DND-41 (cell line): ENCODE measurements at places on chromosomes 1 and 21.

- H3K4me1 ChIP-seq = no peaks in the 10 kb centered on the region
- no peaks in the 10 kb centered on the region for H3K27me3 ChIP-seq
- H3K27ac ChIP-seq = no peak overlapping the region
- DNase-seq = no peak
- H3K4me3 ChIP-seq = no peak overlapping the region
Observed at GRCh38 chr1:1554926-1555915, 14.8 kb upstream of the TMEM240 start.

- H3K4me3 ChIP-seq = no peak overlapping the region
- no peak for DNase-seq
- H3K27ac ChIP-seq = no peak overlapping the region
- H3K4me1 ChIP-seq = no peaks in the 10 kb centered on the region
- no peaks in the 10 kb centered on the region for H3K36me3 ChIP-seq
- no peaks in the 10 kb centered on the region for H3K27me3 ChIP-seq
Observed at GRCh38 chr1:185268352-185268751, 48.7 kb downstream of the IVNS1ABP start.

- no peaks in the 10 kb centered on the region for H3K4me1 ChIP-seq
- H3K27ac ChIP-seq = no peak overlapping the region
- no peak for DNase-seq
- no peaks in the 10 kb centered on the region for H3K27me3 ChIP-seq
- H3K36me3 ChIP-seq = no peaks in the 10 kb centered on the region
Observed at GRCh38 chr1:187763976-187764375, 935.2 kb downstream of the PLA2G4A start.

DNA sequence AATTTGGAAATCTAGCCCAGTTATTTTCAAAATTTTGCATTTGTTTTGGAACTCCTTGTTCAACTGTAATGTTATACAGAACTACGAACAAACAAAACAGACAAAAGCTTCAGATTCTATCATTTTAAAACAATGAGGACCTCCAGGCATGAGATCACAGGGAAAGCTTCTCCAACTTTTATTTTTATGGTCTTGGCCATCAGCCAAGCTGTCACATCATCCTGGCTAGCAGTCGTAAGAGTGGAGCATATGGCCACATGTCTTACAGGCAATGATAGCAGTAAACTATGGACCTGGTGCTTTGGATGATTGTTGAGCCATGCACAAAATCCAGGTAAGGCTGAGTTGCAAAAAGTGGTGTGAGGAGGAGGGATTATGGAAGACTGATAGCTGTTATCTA is 299.6 kb downstream of the LMX1A start:
- H3K4me1 ChIP-seq = no peaks in the 10 kb centered on the region
- H3K27ac ChIP-seq = no peak overlapping the region
- H3K27me3 ChIP-seq = no peaks in the 10 kb centered on the region

DNA sequence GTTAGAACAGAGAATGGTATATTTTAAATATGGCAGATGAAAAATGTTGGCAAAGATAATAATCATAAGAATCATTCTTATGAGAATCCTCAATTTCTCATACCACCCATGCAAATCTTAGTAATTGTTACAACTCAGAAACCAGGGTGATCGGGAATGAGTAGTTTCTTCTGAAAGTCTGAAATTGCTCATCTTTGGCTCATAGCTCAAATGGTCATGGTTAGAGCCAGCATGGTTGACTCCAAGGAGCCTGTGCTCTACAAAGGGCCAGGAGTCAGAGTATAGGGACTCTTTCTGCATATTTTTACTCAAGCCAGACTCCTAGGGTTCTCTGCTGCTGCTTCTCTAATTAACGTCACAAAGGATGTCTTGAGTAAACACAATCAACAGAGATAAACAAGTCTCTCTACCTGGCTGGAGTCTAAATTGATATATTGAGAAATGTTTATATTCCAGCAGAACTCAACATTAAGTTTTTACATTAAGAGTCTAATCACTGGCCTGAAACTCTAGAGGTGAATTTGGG is 1.9 kb upstream of the ETV3 start:
- peaks cover 14% of the 10 kb centered on the region for H3K36me3 ChIP-seq
- peaks cover 10% of the 10 kb centered on the region for H3K27me3 ChIP-seq

- no peak for DNase-seq
- H3K27me3 ChIP-seq = no peaks in the 10 kb centered on the region
- H3K4me3 ChIP-seq = no peak overlapping the region
- H3K4me1 ChIP-seq = no peaks in the 10 kb centered on the region
Observed at GRCh38 chr1:221350091-221350490, 391.8 kb downstream of the DUSP10 start.

DNA sequence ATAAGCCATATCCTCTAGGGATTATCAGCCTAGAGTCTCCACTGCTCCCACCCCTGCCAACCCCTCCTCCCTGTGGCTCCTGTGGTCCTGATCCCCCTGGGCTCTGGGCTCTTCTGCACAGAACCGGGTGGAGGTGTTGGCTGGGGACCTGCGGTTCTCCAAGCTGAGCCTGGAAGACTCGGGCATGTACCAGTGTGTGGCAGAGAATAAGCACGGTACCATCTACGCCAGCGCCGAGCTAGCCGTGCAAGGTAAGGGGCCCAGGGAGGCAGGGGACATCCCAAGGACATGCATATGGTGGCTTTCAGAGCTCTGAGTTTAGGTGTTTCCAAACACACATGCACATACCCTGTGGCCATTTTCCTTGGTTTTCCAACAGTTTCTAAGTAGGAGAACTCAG is 19.3 kb downstream of the CNTN2 start:
- DNase-seq = no peak
- H3K27me3 ChIP-seq = no peaks in the 10 kb centered on the region
- H3K36me3 ChIP-seq = no peaks in the 10 kb centered on the region
- H3K4me1 ChIP-seq = peaks cover 4% of the 10 kb centered on the region
- H3K27ac ChIP-seq = no peak overlapping the region

DNA sequence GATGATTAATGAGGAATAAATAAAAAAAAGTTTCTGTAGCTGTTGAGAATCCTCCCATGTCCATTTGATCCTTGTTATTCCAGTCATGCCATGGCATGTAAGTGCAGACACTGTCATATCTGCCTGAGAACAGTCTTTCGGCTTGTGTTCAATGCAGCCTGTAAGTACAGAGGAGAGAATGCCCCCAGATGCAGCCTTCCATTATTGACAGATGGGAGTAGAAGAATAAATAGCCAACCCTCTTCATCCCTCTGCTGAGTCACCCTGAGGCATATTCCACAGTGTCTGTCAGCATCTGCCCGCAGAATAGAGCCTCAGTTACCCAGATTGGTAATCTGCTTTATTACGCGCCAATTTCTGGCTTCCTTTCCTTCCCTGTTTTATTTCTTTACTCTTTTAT is 139.4 kb downstream of the LRRC7 start:
- H3K36me3 ChIP-seq = no peaks in the 10 kb centered on the region
- H3K27ac ChIP-seq = no peak overlapping the region
- no peaks in the 10 kb centered on the region for H3K27me3 ChIP-seq
- no peaks in the 10 kb centered on the region for H3K4me1 ChIP-seq

GRCh38 chr1:178543290-178543607 is 30.3 kb downstream of the TEX35 start:
- no peak for DNase-seq
- H3K4me1 ChIP-seq = peaks cover 19% of the 10 kb centered on the region
- no peaks in the 10 kb centered on the region for H3K36me3 ChIP-seq
- no peak overlapping the region for H3K4me3 ChIP-seq
- H3K27me3 ChIP-seq = peaks cover 5% of the 10 kb centered on the region

DNA sequence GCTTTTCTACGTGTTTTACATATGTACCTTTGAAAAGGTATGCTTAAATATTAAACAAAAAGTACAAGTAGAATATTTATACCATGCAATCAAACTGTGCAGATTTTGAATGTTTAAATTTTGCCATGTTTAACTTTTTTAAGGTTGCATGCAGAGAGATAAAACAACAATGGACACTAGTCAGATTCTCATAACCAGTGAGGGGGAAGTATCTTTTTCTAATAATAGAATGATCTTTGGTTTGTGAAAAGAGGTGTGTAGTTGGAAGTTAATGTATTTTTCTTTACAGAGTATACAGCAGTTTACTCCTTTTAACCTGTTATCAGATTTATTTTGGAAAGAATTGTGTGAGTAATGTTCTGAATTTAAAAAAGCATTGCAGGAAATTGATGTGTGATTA is 27.1 kb downstream of the POU2F1 start:
- no peaks in the 10 kb centered on the region for H3K36me3 ChIP-seq
- H3K4me1 ChIP-seq = peaks cover 2% of the 10 kb centered on the region; the same call in 1 of the 2 replicates
- no peak overlapping the region for H3K27ac ChIP-seq
- H3K4me3 ChIP-seq = no peak overlapping the region

DNA sequence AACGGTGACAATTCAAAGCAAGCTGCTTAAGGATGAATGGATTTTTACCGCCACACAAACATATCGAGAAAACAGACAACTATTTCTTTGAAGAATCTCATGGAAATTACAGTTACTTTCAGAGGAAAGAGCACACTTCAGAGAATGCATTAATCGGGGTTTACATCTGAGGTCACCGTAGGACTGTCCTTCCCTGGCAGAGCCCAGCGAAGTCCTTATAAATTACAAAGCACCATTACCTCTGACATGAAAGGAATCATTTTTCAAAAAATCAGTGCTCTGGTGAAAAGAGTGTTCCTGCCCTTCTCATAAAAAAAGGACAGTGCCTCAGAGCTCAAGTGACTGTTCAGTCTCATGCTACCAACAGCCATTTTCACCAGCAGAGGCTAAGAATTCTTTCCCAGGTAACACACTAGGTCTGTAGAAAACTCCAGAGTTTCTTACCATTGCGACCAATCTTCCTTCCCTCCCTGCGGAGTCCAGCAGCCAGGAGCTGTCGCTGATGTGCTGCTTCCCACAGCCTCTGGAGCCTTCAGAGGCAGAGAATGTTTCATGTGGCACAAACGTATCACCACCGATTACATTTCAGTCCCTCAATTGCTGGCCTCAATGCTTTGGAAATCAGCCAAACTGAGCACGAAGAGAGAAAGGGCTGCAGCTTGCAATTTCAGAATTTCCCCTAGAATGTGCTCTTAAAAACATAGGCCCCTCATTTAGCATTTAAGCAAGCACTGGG is 75.4 kb downstream of the PLD5 start:
- H3K4me3 ChIP-seq = no peak overlapping the region
- H3K4me1 ChIP-seq = no peaks in the 10 kb centered on the region
- DNase-seq = no peak
- H3K36me3 ChIP-seq = no peaks in the 10 kb centered on the region
- no peak overlapping the region for H3K27ac ChIP-seq
- H3K27me3 ChIP-seq = no peaks in the 10 kb centered on the region

DNA sequence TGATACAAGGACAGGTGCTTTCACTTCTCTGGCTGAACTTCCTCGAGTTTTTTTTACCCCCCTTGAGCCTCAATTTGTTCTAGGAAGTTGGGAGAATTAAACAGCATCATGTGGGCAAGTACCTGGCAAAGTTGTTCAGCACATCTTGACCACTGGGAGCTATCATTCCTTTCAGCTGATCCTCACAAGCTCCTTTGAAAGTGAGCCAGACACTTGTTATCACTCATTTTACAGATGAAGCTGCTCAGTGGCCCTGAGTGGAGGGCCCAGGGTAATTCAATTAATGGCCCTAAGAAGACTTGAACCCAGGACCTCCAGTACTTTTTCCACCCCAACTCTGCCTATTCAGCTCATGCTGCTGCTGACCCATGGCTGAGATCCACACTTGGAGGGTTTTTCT is 2.0 kb downstream of the RGS8 start:
- H3K36me3 ChIP-seq = no peaks in the 10 kb centered on the region
- peaks cover 7% of the 10 kb centered on the region for H3K4me1 ChIP-seq
- no peak overlapping the region for H3K27ac ChIP-seq
- no peaks in the 10 kb centered on the region for H3K27me3 ChIP-seq
- DNase-seq = no peak

DNA sequence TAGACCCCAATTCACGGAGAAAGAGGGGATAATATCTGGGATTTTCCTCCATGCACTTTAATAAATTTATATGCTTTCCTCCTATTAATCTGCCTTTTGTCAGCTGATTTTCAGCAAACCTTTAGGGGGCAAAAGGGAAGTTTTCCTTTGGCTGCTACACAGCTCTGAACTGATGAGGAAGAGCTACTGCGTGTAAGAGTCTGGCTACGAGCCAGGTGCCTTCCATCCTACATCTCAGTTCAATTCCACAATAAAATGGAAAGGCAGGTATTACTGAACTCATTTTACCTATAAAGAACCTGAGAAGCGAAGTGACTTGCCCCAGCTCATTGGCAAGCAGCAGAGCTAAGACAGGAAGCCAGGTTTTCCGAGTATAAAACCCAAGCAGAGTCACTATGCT is 28.3 kb upstream of the ZNF326 start:
- H3K27ac ChIP-seq = no peak overlapping the region
- no peaks in the 10 kb centered on the region for H3K36me3 ChIP-seq
- H3K27me3 ChIP-seq = no peaks in the 10 kb centered on the region
- no peak overlapping the region for H3K4me3 ChIP-seq

- no peak overlapping the region for H3K27ac ChIP-seq
- H3K4me3 ChIP-seq = no peak overlapping the region
- peaks cover 17% of the 10 kb centered on the region for H3K4me1 ChIP-seq
- H3K27me3 ChIP-seq = peaks cover 41% of the 10 kb centered on the region
Observed at GRCh38 chr1:939511-940106, 15.9 kb downstream of the SAMD11 start.

- no peak overlapping the region for H3K4me3 ChIP-seq
- no peak for DNase-seq
- H3K27me3 ChIP-seq = peaks cover 7% of the 10 kb centered on the region
- H3K36me3 ChIP-seq = no peaks in the 10 kb centered on the region
Observed at GRCh38 chr1:56788102-56788501, 31.1 kb downstream of the FYB2 start.

DNA sequence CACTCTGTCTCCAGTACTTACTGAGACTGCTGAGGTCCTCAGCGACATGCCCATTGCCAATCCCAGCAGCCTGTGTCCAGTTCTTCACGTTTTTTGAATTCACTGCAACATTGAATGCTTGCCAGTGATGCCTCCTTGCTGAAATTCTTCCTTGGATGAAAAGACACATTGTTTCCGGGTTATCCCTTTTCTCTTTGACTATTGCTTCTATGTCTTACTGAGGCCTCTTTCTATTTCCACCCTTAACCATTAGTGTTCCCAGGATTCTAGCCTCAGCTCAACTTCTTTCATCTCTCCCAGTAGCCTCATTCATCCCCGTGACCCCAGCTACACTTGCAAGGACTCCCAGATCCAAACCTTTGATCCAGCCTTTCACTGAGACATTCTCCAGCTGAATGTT is 46.5 kb upstream of the KIF26B start:
- H3K36me3 ChIP-seq = no peaks in the 10 kb centered on the region
- H3K4me3 ChIP-seq = no peak overlapping the region
- DNase-seq = no peak
- no peak overlapping the region for H3K27ac ChIP-seq
- H3K4me1 ChIP-seq = no peaks in the 10 kb centered on the region

- peak; percentile 45 for DNase-seq
- H3K27ac ChIP-seq = peak overlapping the region; percentile 92
- H3K27me3 ChIP-seq = no peaks in the 10 kb centered on the region
- H3K4me3 ChIP-seq = peak overlapping the region; percentile 67
Observed at GRCh38 chr21:37257511-37257966, 9.6 kb downstream of the VPS26C start.

- H3K4me3 ChIP-seq = no peak overlapping the region
- DNase-seq = no peak
- H3K27ac ChIP-seq = no peak overlapping the region
- no peaks in the 10 kb centered on the region for H3K27me3 ChIP-seq
- H3K36me3 ChIP-seq = no peaks in the 10 kb centered on the region
Observed at GRCh38 chr1:216113181-216113580, 310.1 kb downstream of the USH2A start.

GRCh38 chr1:218312509-218312908 is 27.4 kb downstream of the RRP15 start:
- H3K27ac ChIP-seq = no peak overlapping the region
- H3K4me3 ChIP-seq = no peak overlapping the region
- H3K27me3 ChIP-seq = no peaks in the 10 kb centered on the region
- H3K4me1 ChIP-seq = no peaks in the 10 kb centered on the region
